ENCODE measurements at places on chromosomes 3 and 15.

GRCh38 chr3:177295116-177295515 lies 97.8 kb upstream of the TBL1XR1 start:
- DNase-seq, result no peak

- peak; percentile 51 for DNase-seq
Measured at GRCh38 chr15:78316283-78317083, 17.1 kb upstream of the SKIC8 start.

DNA sequence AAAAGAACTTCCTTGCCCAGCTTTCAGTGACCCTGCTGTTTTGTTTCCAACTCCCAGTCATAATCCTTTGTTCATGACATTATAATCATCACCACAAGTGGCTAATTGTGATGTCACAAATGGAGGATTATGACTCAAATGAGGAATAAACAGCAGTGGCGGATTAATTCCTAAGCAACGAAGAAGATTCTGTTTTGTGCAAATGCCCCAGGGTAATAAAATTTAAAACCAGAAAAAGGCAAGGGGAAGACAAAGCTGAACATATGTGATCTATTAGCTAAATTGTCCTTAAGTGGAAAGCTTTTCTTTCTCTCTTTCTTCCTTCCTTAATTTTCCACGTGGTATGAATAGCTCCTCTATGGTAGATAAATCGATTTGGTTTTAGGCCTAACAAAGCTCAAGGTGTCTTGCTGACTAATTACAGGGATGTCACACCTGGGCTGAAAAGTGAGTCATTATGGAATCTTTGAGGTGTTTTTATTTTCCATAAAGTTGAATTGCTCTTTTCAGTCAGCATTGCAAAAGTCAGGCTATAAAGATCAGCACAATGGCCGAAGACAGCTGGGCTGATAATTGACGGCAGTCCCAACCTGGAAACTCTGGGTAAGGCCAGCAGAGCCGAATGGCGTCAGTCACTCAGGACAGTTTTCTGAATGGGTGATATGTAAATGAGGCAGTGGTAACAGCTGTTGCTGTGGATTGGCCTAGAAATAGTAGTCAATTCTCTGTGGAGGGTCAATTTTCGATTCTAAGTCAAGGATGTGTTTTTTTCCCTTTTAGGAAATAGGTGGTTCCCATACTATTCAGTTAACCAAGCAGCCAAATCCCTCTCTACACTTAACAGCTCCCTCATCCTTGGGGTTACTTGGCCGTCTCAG lies 121.5 kb downstream of the PTPRG start:
- DNase-seq, result no peak

- DNase-seq, result no peak
Measured at GRCh38 chr3:66572938-66573710, 72.3 kb upstream of the LRIG1 start.

DNA sequence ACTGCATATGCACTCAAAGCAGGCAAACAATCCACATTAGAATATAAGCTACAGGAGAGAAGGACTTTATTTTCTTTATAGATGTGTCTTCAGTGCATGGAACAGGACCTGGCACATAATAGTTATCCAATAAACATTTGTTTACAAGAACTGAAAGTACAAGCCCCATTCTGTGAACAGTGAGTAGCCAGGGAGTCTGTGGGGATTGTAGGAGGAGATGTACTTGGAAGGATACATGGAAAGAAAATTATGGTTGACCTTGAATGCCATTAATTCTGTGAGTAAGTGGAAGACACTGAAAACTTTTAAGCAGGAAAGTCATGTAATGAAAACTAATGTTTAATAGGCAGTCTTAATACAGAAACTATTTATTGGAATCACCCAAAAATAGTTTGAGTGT lies 28.3 kb downstream of the MASP1 start:
- no peak for DNase-seq

DNA sequence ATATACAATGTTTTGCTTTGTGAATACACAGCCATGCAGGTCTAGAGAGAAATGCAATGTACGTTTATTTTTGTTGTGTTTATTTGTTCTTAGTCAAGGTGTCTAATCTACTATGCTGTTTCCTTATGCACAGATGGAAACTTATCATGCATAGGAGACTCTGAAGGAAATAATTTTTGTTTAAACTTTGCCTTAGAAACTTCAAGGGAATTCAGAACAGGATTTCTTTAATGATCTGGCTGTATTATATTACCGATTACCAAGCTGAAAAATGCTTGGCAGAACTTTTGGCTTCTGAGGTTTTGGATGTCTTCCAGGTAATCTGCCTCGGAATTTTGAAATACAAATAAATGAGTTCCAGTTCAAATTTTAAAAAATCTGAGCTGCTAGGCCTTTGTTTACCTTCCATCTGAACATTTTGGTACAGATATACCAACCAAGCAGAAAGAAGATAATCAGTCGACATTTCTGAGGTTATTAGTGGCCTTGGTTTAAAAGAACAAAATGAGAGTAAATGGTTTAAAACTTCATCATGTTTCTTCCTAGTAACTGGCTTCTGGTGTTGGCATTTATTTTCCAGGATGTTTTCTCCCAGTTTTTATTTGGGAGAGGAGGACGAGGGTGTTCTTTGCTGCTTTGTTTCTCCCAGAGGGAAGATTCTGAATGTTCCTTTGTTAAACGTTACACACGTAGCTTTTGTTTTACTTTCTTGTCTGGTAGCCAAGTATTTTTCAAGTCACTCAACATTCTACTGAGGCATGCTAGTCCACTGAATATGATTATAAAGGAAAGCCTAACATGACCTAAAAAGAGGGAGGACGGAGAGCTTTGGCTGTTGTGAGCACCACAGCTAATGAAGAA lies 421.8 kb upstream of the TBL1XR1 start:
- no peak for DNase-seq

DNA sequence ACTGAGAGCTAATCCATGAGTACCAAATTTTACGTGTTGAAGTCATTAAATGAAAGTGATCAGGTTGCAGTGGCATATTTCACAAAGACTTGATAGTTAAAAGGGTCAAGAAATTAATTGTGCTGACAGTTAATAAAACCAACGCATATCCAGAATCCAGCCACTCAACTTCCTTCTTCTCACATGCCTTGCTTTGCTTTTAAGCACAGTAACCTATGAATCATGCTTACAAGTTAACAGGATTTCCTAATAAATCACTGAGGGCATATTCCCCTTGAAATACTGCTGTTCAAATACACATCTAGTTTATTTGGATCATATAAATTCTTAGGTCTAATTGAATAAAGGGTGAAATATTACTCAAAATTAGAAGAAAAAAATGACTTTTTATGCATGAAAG lies 801.5 kb upstream of the EPHA6 start:
- DNase-seq, result no peak

GRCh38 chr3:122002611-122003010 lies 19.4 kb downstream of the ILDR1 start:
- DNase-seq, result no peak

- no peak for DNase-seq
Measured at GRCh38 chr3:144127700-144128099, 156.1 kb downstream of the DIPK2A start.

GRCh38 chr15:77032052-77032646 lies 37.2 kb downstream of the PSTPIP1 start:
- peak; percentile 5 for DNase-seq

GRCh38 chr15:98324341-98324970 lies 323.9 kb upstream of the IGF1R start:
- DNase-seq, result no peak

- DNase-seq, result no peak
Measured at GRCh38 chr3:23028294-23028693, 174.8 kb upstream of the UBE2E2 start.

DNA sequence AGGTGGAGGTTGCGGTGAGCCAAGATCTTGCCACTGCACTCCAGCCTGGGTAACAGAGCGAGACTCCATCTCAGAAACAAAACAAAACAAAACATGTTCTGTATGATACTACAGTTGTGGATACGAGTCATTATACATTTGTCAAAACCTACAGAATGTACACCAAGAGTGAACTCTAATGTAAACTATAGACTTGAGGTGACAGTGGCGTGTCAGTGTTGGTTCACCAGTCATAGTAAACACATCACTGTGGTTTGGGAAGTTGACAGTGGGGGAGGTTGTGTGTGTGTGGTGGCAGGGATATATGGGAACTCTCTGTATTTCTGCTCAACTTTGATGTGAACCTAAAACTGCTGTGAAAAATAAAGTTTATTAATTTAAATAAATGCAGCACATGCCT lies 33.0 kb upstream of the GNB5 start:
- DNase-seq, result no peak

Measured in posterior cingulate gyrus (tissue), 11 donors.